NCI-H1417 treated with DMSO at 0.1 percent for 48 hours (cell line): ENCODE measurements at places on chromosomes 13 and 19.

DNA sequence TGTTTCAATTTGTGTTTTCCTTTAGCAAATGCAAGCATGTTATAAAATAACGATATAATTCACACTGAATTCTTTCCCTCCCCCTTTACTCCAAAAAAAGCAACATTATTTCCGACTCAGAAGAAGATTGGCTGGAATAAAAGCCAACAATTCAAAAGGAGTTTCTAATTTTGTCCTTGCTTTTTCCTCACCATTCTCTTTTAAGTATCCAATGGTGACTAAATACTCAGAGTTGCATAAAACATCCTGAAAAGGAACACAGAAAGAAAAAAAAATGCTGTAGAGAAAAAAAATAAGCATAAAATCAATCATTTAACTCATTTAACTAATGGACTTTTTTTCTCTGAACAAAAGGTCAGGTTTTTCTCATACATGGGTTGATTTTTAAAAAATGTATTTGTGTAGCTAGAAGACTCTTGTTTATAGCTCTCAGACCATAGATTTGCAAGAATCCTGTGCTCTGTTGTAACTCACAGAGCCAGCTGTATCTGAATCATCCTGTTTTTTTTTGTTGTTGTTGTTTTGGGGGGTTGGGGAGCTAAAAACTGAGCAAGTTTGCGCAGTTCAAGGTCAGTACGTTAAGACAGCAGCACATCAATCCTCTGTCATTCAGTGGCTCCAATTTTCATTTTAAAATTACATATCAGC lies 108.1 kb downstream of the PCDH17 start:
- no peak for DNase-seq

DNA sequence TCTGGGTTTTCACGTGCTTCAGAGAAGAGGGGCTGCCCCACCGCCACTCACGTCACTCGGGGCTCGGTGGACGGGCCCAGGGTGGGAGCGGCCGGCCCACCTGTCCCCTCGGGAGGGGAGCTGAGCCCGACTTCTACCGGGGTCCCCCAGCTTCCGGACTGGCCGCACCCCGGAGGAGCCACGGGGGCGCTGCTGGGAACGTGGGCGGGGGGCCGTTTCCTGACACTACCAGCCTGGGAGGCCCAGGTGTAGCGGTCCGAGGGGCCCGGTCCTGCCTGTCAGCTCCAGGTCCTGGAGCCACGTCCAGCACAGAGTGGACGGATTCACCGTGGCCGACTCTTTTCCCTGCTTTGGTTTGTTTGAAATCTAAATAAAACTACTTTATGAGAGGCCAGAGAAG lies 2.2 kb upstream of the GZMM start:
- DNase-seq: no peak

GRCh38 chr13:35720690-35721554 lies 244.4 kb upstream of the MAB21L1 start:
- DNase-seq: no peak

DNA sequence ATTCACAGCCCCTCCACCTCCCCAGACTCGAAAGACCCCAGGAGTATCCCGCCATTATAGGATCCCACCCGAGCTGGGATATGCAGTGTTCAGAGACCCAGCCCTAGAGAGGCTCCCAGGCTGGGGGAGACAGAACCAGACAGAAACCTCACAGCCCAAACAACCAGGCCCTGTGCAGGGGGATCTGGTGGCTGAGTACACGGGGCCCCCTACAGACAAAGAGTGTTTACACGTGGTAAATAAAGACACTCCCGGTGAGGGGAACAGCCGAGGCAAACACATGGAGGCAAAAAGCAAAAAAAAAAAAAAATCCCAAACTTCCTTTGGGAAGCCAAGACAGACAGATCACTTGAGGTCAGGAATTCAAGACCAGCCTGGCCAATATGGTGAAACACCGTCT lies 25.1 kb downstream of the TINCR start:
- no peak for DNase-seq

DNA sequence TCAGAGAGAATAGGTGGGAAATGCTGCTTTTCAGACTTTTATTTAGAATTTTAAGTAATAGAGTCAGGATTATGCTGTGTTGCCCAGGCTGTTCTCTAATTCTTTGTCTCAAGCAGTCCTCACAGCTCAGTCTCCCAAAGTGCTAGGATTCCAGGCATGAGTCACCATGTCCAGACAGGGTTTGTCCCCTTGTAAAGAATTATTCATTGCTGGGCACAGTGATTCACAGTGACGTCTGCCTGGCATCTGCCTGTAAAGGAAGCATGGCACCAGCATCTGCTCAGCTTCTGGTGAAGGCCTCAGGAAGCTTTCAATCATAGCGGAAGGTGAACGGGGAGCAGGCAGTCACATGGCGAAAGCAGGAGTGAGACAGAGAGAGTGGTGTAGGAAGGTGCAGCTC lies 17.7 kb downstream of the ZNF763 start:
- DNase-seq: no peak

DNA sequence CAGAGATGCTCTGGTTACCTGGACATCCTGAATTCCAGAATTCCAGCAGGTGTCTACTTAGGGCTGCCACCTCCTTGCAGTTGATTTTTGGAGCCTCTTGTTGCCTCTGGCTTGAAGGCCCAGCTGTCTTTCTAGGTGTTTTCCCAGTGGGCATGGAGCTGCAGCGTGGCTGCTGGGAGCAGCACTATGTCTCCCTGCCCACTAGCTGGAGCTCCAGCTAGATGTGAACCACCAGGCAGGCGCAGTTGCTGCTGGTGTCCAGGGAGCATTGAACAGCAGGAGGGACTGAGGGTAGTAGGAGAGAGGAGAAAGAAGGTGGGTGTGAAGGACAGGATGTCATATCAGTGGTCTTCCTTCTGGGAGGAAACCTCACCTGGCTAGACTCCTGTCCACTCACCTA lies 9.9 kb upstream of the SELENOW start:
- DNase-seq: no peak

- no peak for DNase-seq
These were observed 388.4 kb downstream of the NDFIP2 start for GRCh38 chr13:79869326-79869725.

DNA sequence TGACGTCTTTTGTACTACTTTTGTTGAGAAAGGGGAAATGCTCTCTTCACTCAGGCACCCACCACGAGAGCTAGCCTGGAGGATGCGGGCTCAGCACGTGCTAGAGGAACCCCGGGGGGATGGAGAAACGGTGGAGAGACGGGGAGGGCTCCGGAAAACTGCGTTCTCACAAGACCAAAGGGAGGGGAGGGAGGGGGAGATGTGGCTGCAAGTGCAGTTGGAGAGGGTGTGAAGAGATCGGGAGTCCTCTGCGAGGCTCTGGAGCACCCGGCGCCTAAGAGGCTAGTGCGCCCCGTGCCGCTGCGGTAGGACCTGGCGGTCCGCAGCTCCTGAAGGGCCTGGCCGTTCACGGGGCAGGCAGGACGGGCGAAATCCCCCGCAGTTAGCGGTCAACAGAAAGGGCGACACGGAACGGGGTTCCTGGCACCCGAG lies 43.4 kb upstream of the XPO4 start:
- DNase-seq: no peak

GRCh38 chr19:29952646-29953045 lies 10.6 kb downstream of the URI1 start:
- DNase-seq: no peak

DNA sequence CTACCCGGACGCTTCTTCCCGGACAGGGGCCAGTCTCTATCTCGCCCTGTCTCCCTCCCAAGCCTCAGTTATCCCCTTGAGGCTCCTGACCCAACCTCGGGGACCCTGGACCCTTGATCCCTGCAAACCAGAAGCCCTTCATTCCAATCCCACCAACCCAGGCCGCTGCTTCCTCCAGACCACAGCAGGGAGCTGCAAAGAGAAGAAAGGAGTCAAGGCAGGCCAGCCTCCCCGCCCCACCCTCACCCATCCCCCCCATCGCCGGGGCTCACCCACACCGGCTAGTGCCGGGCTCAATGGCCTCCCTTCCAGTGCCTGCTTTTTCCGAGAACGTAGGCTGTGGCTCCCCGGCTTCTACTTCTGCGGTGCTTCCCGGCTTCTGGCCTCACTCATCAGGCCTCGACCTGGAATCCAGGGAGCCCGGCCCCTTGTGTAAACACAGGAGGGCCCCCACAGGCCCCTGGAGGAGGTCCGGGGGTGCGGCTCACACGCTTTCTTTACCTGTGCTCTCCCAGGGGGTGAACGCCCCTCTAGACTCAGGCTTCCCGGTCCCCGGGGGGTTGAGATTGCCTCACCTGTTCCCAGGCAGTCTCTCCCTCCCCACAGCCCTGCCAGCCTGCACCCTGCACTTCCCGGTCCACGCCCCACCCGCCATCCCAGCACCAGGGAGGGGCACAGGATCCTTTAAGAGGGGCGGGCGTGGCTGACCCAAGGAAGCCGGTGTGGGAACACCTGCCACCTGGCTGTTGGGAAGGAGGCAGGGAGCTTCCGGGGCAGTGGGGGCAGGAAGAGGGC lies at the start of gene FAM83E:
TSS of gene FAM83E (minus strand) at position 641 of the 795 bp plus-strand sequence. CDS start 1,704 bp downstream, outside the sequence.
- no peak for DNase-seq

DNA sequence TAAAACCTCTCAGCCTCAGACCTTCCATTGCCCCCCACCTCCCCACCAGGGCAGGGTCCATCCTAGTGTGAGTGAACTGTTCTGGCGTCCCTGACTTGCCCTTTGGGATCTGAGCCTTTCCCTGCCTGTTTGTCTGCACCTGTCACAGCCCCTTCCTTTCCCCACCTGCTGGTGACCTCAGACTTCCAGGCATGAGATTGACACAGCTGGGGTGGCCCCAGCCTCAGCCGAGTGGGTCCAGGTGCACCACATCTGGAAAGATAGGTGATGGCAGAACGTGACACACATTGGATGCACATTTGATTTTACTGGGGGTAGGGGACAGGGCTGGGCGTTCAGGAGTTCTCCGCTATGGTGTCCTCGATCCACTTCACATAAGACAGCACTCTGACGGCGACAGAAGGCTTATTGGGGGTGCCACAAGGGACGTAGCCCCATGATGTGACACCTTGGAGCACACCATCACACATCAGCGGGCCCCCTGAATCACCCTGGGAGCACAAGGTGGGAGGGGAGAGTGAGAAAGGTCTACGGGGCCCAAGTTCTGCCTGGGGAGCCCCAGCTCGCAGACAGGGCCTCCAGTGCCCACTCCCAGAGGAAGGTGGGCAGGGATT lies 4.6 kb downstream of the KLK1 start:
- DNase-seq: no peak

DNA sequence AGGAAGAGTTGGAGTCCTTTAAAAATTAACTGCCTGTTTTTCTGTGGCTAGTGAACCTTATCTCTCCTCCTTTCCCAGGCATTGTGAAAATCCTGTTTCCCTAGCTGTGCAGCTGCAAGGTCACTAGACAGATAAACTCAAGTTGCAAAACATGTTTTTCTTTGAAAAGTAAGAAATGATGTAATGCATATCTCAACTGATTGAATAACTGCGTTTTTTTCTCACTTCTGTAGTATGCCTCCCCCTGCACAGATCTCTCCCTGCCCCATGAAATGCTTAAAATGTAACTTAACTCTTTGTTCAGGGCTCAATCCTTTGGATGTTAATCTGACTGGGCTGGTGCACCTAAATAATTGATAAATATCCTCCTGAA lies 27.7 kb upstream of the CYSLTR2 start:
- no peak for DNase-seq

- no peak for DNase-seq
These were observed at the start of gene CDC34 for GRCh38 chr19:531753-532560. TSS of gene CDC34 (plus strand) at chr19:531760. CDS start at chr19:531932, 172 bp downstream.

DNA sequence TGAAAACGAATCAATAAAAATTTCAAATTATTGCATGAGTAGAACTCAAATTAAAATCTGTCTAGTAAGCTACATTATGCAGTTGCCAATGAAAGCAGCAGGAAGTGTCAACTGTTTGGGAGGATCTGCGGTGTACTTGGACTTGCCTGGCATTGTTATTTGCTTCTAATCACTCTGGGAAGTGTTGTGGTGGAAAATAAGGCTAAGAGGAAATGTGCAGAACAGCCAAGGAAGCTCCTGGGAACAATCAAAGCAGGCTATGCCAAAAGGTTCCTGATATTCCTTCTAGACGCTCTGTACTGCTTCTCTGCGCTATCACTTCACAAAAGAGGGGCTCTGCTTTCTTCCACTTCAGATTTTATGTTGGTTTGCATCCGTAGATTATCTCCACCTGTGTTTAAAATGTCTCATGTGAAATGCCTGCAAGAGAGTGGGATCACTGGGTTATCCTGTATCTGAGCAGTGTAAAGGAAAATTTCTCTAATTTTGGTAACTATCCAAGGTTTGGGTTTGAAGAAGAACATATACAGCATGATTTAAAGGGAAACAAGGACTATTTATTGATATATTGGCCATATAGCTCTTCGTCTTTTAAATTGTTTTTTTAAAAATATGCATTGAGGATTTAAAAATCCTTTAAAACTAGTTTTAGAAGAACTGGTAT lies 182.7 kb upstream of the CSNK1A1L start:
- no peak for DNase-seq

DNA sequence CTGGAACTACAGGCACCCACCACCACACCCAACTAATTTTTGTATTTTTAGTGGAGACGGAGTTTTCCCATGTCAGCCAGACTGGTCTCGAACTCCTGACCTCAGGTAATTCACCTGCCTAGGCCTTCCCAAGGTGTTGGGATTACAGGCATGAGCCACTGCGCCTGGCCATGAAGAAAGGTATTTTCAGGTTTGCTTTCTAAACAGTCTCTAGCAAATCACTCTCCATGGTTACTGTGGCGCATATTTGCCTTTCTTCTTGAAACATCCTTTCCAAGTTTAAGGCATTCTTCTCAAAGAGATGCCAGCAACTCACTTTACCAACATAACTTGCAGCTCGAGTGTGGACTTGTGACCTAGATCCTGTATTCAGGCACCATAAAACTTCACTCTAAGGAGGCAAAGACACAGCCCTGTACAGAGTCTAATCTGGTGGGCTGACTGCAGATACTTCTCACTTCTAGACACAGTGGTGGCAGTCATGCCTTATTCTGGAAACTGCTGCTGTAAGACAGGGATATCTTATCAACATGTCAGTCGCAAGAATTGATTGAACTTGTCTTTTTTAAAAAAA lies 461.4 kb upstream of the TSHZ3 start:
- no peak for DNase-seq

DNA sequence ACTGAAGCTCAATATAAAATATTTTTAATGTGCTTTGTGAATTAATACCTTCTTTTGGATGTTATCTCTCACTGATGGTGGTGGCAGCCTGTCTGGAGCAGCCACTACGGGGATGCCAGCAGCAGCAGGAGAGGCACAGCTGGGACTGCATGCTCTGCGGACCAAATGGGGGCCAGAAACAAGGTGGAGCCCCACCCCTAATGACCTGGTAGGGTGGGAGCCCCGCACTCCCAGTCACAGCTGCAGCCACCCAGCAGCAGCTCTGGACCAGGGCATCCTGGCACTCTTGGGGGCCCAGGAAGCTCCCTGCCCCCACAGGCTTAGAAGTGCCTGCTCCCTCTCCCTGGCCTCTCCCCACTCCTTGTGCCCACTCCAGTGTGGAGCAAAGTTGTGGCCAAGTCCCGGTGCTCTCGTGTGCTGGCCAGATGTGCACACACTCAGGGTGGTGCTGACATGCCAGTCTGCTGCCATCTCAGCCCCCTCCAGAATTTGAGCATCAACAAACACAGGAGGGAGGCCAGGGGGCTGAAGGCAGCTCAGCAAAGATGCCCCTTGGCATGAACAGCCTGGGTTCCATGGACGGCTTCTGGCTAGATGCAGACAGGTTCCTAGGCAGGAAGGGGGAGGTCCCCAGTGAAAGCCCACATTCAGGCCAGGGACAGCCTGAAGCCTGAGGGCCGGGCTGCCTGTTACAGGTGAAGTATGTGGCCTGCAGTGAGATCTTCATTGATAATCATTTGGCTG lies 696.7 kb upstream of the SLITRK5 start:
- DNase-seq: no peak
